ENCODE measurements at places on chromosomes 11 and 22.
A peak's percentile ranks its signal among the peaks of the same experiment; 100 is the strongest.

- DNase-seq: no peak
Measured at GRCh38 chr11:47248304-47248663, 330 bp downstream of the ACP2 start.

GRCh38 chr11:100980156-100980555 lies 149.5 kb downstream of the PGR start:
- DNase-seq: peak; percentile 71

DNA sequence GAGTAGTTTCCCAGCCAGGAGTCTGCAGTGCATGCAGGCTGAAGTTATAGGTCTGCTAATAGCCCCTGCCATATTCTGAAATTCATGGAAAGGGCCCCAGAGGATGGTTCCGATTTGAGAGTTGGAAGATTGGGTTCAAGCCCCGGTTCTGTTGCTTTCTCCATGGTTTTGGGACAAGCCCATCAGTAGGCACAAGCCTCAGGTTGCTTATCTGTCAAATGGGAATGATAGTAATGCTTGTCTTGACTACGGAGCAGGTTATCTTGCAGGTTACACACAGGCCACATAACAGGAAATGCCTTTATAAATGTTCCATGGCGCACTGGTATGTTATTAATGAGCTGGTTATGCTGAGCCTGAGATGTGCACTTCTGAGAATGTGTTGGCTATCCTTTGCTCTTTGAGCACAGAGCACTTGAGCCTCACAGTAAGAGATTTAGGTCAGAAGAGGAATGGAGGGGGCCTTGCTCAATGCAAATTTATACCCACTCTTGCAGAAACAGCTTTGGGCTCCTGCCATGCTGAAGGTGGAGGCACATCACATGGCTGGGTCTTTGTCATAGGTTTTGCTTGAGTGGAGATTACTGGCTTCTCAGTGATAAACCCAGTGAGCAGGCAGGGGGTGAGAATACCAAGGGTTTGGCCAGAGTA lies 47.1 kb downstream of the ZNRF3 start:
- DNase-seq: peak; percentile 6

DNA sequence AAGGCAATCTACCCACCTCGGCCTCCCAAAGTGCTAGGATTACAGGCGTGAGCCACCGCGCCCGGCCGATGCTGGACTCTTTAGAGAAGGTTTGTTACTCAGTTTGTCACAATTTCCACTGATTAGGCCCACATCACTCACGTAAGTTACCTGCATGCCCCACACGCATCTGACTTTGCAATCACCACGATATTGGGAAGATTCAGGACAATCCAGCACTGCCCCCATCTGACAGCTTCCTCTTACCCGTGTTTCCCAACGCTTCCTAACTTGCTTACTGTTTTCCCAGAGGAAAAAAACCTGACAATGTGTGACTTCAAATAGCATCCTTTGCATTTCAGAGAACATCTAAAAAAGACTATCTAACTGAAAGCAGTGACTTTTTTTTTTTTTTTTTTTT lies 21.8 kb upstream of the EIF3M start:
- peak; percentile 13 for DNase-seq

GRCh38 chr11:47523490-47524225 lies 29.3 kb downstream of the CELF1 start:
- peak; percentile 67 for DNase-seq

DNA sequence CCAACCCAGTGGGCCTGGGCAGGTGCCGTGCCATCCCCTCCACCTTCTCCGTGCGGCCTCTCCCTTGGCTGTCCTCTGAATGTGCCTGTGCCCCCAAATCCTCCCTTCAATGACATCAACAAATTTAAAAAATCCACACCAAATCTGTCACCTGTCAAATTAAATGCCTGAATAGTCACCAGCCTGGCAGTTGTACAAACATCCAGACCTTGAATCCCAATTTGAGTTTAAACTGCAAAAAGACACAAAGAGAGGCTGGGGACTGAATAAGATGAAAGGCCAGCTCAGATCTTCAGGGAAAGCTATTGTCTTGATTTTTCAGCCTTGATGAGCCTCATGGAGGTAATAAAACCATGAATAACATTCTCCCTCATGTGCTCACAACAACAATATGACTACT lies 194.7 kb downstream of the KIRREL3 start:
- DNase-seq: no peak

GRCh38 chr22:38733724-38734381 lies 21.9 kb downstream of the SUN2 start:
- peak; percentile 81 for DNase-seq
